Activated T-cell treated with anti-CD3 and anti-CD28 coated beads for 48 hours (primary cell): ENCODE measurements at places on chromosomes 16 and 17.

- no peak for DNase-seq
Observed at GRCh38 chr17:15398736-15399331, 57.4 kb upstream of the TEKT3 start.

GRCh38 chr17:82030470-82031302 lies 792 bp upstream of the RAC3 start:
- peak; percentile 80 for DNase-seq

DNA sequence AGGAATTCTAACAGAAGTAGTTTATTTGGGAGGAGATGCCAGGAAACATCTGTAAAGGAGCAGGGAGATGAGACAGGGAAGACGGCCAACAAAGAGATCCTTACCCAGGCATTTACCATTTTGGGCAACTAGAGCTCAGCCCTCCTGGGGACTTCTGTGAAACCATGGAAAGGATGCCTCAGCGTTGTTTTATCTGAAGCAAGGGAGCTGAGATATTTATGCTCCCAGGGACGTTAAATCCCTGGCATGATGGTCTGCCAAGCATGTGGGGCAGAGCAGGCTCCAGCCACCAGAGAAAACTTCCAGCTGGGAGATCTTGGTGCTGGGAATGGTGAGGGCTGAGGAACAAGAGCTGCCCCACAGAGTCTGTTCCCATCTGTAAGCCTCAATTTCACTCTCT lies 114.8 kb upstream of the FOXF1 start:
- DNase-seq: no peak

DNA sequence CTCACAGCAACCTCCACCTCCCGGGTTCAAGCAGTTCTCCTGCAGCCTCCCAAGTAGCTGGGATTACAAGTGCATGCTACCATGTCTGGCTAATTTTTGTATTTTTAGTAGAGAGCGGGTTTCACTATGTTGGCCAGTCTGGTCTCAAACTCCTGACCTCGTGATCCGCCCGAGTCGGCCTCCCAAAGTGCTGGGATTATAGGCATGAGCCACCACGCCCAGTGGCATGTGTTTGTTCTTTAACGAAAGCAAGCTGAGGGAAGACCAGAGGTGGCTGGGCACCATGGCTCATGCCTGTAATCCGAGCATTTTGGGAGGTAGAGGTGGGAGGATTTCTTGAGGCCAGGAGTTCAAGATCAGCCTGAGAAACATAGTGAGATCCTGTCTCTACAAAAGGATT lies 18.1 kb downstream of the TNFRSF13B start:
- no peak for DNase-seq

- DNase-seq: no peak
Observed at GRCh38 chr16:58013201-58013956, 12.2 kb downstream of the USB1 start.

DNA sequence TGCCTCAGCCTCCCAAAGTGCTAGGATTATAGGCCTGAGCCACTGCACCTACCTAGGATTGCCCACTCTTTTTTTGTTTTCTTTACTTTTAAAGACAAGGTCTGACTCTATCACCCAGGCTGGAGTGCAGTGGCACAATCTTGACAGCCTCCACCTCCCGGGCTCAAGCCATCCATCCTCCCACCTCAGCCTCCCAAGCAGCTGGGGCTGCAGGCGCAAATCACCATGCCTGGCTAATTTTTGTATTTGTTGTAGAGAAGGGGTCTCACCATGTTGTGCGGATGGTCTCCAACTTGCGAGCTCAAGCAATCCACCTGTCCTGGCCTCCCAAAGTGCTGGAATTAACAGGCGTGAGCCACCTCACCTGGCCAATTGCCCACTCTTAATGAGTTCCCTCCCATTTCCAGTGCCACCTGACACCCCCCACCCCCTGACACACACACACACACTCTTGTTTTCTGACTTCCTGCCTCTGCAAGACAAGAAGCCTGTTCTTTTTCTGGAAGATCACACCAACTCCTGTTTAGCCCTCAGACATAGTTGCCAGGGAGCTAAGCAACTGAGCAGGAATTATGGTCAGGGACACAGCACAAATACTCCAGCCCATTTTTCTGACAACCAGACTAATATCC lies 2.6 kb downstream of the OVCA2 start:
- no peak for DNase-seq

DNA sequence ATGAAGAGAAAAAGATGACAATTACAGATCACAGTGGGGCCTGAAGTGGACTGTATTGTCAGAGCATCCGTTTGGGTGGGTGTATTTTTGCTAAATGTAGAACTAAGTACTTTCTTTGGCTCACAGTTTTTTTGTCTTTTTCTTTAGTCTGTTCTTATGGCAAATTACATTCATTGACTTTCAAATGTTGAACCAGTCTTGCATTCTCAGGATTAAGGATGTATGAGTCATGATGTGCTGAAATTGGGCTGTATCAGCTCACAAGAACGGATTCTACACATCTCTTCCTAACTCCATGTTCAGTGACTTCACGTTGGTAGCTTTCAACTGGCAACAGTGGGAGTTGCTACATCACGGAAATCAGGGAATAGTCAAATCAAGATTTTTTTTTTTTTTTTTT lies 66.5 kb downstream of the TEX2 start:
- DNase-seq: no peak

- no peak for DNase-seq
Observed at GRCh38 chr16:69593751-69594255, 28.0 kb downstream of the NFAT5 start.

- no peak for DNase-seq
Observed at GRCh38 chr16:24291932-24292331, 35.8 kb downstream of the CACNG3 start.

- no peak for DNase-seq
Observed at GRCh38 chr17:1475321-1475854, 17.1 kb downstream of the MYO1C start.

- no peak for DNase-seq
Observed at GRCh38 chr16:878886-879285, 78.4 kb upstream of the GNG13 start.

DNA sequence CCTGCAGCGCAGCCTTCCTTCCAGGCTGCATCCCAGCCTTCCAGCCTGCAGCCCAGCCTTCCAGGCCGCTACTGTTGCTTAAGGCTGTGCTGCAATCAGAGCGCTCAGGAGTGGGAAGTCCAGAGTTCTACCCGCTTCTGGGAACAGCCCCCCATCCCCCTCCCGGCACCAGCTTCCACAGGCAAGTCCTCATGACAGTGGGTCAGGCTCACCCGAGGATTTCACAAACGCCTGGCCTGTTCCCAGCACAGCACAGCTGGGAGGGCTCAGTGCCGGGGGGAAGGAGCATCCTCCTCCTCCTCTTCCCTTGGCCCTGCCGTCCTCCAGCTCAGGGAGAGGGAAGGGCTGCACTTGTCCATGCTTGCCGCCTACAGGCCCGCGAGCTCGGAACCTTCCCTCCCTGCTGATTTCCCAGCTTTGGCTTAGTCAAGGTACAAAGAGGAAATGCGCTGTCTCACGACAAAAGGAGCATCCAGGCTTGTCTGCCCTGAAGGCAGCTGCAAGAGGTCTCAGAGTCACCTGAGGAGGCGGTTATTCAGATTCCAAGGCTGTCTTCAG lies 8.3 kb downstream of the SOCS3 start:
- DNase-seq: no peak

DNA sequence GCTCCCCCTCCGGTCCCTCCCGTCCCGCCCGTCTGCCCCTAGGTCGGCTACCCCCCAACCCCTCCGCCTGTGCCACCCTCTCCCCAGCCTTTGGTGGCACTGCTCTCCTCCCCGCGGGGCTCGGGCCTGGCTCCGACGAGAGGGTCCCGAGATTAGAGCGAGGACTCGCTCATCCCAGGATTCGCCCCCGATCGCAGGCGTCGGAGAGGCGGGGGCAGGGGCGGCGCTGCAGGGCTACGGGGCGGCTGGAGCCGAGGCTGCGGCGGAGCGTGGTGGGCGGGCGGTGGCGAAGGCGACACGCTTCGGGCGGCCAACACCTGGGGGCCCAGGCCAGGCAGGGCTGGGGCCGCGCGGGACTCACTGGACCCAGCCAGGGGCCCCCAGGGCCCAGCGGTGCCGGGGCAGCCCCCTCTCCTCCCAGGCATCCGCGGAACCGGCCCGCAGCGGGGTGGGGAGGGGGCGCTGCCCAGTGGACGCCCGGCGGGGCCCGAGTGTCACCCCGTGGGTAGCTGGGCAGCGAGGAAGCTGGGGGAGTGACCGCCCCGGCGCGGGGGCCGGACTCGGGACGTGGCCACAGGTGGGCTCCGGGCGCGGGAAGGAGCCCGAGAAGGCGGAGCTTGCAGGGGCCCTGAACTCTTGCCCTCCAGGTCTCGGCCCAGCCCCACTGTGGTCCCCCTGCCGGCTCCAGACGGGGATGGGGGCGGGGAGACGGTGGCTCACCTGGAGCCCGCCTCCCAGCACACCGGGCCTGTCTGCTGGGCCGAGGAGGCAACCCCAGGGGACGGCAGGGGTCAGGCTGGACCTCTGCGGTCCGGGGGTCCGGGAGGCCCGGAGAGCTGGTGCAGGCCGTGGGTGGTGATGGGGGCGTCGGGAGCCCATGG lies 1.5 kb downstream of the MGAT5B start:
- DNase-seq: no peak

GRCh38 chr16:57483725-57484514 lies 2.4 kb downstream of the DOK4 start:
- no peak for DNase-seq

GRCh38 chr17:36755586-36755985 lies 154.2 kb downstream of the MRM1 start:
- DNase-seq: peak; percentile 39

DNA sequence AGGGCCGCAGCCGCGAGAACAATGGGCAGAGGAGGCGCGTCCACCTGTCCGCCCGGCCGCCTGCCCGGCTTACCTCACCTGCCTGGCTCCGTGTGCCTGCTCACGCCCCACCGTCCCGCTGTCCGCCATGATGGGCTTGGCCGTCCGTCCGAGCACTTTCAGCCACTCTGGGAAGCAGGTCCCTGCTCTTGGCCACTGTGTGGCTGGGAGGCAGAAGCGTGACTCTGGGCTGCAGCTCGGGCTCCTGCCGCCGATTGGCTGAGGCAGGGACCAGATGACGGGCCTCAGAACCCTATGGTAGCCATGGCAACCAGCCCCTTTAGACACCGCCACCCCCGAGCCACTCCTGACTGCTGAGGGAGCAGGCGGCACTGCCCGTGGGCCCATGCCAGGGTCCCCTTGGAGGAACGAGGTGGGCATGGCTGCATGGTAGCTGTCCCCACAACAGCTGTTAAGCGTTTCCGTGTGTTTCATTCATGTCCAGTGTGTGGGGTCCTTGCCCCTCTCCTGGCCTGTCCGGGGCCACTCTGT lies 8.9 kb upstream of the AXIN1 start:
- DNase-seq: no peak

- DNase-seq: no peak
Observed at GRCh38 chr17:64115043-64115698, 14.8 kb downstream of the ERN1 start.

GRCh38 chr16:8655184-8655717 lies 19.2 kb upstream of the ABAT start:
- peak; percentile 34 for DNase-seq

- DNase-seq: peak; percentile 47
Observed at GRCh38 chr17:2724784-2725164, 13.2 kb upstream of the CLUH start.

DNA sequence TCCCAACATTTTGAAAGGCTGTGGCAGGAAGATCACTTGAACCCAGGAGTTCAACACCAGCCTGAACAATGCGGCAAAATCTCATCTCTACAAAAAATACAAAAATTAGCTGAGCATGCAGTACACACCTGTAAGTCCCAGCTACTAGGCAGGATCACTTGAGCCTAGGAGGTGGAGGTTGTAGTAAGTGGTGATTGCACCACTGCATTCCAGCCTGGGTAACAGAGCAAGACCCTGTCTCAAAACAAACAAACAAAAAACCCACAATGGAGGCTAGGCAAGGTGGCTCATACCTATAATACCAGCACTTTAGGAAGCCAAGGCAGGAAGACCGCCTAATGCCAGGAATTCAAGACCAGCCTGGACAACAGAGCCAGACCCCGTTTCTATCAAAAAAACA lies 12.0 kb downstream of the APPBP2 start:
- no peak for DNase-seq

GRCh38 chr17:52442350-52442749 lies 283.8 kb upstream of the CA10 start:
- DNase-seq: no peak
